ENCODE measurements at places on chromosomes 2 and 18.
A peak's percentile ranks its signal among the peaks of the same experiment; 100 is the strongest.

DNA sequence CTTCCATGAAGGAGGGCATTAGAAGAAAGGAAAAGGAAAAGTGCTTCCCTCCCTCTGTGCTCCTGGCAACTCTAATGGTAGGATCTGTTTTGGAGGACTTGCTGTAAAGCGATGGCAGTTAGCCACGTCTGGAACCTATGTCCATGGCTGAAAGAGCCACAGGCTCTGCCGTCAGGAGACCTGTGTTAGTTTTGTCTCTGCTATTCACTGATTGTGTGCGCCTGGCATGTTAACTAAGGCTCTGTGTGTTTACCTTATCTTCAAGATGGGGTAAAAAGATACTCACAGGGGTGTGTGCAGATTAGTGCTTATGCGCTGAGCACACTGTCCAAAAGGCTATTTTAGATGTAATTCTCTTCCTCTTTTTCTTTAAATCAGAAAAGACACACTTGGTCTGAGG lies 109.8 kb upstream of the LTBP1 start:
- DNase-seq, result peak; percentile 62

DNA sequence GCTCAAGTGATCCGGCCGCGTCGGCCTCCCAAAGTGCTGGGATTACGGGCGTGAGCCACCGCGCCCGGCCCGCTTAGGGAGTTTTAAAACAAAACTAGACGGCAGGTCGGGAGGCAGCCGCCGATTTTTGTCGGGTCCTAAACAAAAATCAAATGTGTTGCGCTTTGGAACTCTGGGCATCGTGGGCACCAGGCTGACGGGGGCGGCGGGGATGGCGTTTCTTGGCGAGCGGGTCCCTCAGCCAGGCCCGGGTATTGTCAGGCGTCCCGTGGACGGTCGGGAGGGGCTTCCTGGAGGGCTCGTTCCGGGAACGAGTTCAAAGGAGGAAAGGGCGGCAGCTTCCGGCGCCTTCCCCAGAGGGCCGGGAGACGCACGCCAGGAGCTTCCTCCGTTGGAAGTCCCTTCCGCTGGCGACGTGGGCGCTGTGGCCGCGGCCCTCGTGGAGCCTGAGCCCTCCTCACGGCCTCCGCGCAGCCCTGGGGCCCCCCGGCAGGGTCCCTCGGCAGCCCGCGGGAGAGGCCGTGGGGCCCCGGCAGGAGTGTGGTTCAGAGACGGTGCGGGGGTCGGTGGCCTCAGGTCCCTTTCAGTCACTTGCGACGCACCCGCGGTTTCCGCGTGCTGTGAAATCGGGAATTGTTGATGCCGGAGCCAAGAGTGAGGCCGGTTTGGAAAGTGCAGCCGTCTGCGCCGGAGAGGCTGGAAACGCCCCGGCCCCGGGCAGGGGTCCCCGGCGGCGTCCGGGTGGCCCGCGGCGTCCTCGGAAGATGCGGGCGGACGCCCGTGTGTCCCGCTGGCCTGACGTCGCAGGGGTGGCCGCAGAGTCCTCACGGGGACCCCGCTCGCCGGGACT lies 59.3 kb downstream of the EMILIN2 start:
- peak; percentile 52 for DNase-seq

- no peak for DNase-seq
These were observed 212.3 kb downstream of the BCL2 start for GRCh38 chr18:63107171-63107845.

- no peak for DNase-seq
These were observed 50.1 kb upstream of the IGFBP2 start for GRCh38 chr2:216583147-216583546.

DNA sequence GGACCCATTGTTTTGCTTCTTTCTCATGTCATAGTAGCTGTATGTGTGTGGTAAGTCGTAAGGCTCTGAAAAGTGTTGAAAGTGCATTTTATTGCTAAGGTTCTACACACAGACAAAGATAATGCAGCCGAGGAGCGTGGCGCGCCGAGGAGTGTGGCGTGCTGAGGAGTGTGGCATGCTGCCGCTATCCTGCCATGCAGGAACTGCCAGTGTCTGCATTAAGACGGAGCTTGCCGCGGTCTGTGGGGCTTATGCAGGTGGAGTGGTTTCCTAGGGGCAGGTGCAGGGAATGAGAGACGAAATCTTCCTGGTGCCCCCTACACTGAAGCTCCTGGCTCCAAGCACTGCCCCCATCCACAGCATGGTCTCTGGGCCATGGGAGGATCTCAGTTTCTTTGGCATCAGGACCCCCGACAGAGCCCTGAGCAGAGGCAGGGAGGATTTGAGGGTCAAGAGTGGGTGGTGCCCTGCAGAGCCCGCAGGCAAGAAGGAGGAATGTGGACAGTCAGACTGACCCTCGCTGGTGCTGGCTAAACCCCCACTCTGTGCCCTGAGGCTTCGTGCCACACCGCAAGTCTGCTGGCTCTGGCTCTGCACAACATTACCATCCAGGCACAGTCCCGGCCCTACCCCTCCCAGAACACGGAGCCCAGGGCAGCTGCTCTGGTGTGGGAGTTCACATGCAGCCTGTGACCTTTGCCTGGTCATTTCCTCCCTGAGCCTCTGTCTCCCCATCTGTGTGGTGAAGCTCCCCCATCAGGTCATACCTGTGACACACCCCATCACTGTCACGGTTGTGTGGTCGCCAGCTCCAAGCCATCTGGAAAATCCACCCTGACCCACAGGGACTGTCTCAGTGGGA lies 3.2 kb downstream of the SNED1 start:
- DNase-seq, result no peak

GRCh38 chr18:56409736-56410135 lies 228.7 kb downstream of the TXNL1 start:
- DNase-seq, result no peak

DNA sequence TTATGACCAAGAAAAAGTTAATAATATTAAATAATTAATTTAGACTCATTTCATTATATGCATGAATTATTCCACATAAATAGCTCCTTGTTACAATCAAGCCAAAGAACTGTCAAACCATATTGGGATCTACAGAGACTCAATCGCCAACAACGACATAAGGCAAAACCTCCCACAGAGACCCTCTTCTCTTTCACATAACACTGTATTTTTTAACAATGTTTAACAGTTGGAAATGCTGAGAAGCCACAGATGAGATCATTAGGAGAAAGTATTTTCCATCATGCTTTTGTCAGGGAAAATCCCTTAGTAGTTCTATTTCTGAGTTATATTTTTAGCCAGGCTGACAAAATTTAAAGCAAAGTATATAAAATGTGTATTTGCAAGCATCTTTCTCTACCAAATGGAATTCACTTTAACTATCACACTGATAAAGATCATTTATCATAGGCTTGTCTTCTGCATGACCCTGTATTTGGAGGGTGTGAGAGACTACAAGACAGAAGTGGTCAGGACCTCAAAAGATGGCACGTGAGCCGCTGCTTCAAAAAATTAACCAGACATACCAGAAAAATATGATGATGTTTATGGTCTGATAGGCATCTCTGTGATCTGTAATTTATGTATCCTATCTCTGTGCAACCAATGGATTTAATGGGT lies 383.8 kb downstream of the NRXN1 start:
- DNase-seq, result no peak

DNA sequence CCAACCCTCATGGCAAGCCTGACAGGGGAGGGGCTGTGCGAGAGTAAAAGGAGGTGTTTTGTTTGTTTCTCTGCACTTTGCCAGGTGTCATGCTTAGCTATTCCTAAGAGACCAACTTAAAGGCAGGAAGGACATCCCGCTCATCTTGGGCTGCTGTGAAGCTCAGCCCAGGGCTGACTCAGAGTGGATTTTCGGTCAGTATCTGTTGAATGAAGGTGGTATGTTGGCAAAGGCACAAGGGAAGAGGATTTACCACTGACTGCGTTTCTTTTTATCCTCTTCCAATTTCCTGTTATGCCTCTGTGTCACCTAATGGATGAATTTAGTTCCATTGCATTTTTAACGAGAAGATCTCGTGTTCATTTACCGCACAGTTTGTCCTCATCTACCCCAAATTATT lies 18.9 kb downstream of the TRPM8 start:
- no peak for DNase-seq

DNA sequence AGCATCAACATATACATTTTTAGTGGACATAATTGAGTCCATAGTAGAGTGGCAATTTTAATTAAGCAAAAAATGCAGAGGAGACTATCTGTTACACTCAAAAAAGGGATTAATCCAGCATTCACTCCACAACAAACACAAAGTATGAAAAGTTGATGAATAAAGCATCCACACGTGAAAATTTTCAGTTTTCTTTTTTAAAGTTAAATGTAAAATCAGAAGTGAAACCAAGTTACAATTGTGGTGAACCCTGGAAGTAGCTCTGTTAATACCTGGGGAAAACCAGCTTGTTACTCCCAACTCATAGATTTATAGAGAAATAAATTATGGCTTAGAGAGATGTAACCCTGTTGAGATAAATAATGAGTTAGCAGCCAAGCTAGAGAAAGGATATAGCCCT lies 807.8 kb downstream of the TRIB2 start:
- DNase-seq, result no peak

DNA sequence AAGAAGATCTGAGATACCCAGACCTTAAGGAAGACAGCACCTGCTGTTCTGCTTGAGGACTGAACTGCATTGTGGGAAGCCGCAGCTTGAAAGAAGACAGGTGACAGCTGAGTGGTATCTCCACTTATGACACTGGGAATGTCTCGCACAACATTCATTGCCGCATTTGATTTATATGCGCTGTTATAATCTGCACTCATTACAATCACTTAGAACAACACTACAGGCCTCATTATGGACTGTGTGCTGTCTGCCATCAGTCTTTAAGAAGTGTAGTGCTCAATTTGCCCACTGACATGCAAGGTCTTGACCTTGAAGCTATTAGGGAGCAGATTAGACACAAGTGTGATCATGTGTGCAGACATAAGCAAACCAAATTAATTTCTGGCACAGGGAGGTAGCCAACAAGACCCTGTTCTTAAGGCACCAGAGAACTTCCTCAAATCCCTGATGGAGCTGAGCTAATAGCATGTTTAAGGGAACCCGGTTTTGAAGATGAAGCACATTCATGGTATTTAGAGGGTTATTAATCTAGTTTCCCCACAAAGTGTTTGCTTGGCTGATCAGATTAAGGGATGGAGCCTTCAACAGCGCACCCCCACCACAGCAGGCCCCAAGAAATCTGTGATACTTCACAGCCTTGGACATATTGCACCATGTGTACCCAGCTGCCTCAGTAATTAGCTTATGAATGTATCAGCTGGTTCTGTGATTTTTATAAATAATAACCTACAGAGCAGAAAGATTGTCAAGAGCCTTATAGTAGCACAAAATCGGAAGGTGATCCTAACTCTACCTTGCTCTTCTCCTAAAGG lies 146.8 kb downstream of the SATB2 start:
- no peak for DNase-seq

DNA sequence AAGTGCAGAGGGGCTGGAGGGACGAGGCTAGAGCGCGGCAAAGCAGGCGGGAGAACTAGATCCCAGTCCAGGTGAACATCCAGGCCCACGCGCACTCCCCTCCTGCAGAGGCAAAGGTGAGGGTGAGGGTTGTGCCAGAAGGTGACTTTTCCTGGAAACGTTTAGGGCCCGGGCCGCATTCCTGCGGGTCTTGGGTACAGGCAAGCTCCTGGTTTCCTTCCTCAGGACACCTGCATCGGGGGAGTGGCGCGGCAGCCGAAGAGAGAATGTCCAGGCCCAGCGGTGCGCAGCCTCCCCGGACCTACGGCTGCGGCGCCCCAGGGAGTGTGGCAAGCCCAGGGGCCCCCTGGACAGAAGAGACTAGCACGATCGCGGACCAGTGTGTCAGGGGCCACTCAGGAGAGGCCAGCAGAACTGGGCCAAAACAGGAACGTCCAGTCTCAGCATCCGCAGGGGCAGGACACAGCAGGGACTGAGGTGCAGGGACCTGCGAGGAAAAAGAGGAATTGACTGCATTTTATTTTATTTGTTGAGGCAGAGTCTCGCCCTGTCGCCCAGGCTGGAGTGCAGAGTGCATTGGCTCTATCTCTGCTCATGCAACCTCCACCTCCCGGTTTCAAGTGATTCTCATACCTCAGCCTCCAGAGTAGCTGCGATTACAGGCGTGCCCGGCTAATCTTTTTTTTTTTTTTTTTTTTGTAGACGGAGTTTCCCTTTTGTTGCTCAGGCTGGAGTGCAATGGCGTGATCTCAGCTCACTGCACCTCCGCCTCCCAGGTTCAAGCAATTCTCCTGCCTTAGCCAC lies 8.7 kb upstream of the IMPA2 start:
- DNase-seq, result no peak

- no peak for DNase-seq
These were observed 106.8 kb downstream of the HRH4 start for GRCh38 chr18:24567199-24567598.

- no peak for DNase-seq
These were observed 285.6 kb upstream of the SESTD1 start for GRCh38 chr2:179550214-179550613.

DNA sequence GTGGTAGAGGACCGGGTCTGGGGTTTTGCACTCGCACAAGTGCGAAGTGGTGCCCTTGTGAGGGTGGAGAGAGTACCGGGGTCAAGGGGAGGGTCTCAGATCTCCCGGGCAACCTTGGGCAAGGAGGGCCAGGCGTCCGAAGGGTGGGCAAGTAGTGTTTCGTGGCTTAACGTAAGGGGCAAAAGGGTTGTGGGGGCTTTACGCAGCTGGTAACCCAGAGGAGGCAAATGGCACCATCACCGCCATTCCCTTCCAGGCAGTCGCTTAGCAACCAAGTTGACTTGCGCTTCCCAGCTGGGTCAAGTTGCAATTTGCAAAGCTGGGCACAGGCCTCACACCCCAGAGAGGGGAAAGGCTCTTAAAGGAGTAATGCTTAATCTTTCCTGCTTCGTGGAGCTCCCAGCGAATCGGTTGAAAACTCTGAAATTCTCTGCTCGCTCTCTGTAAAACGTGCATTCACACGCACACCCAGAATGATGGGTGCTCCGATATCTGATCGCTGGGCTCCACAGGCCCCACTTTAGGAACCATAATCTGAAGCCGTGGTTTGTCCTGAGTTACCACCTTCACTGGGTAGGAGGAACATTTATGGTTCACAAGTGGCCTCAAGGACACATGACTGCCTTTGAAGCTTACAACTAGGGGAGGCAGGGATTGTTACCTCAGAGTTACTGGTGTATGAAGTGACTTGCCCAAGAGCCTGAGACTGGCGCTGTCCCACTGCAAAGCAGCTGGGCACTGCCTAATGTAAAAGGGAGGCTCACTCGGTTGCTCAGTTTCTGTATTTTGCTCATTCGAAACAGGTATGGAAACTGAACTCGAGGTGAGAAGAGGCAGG lies 127.9 kb downstream of the UXS1 start:
- no peak for DNase-seq
